ENCODE measurements at places on chromosomes 6 and 20. TPM values are rescaled to one million over a fixed set of nuclear protein-coding genes. Genes with fewer than 3 reads are reported as not detected.

- H3K4me3 ChIP-seq: no peak overlapping the region
- H3K27me3 ChIP-seq: no peaks in the 10 kb centered on the region
- H3K36me3 ChIP-seq: peaks cover 20% of the 10 kb centered on the region
These were observed 56.8 kb upstream of the HINT3 start for GRCh38 chr6:125899726-125900182.

ENPP5 gene
- total RNA-seq: 0.16 TPM

UBE3D gene
- total RNA-seq: 6.5 TPM

EPHA7 gene
- total RNA-seq: not detected

CLIC5 gene
- 2.2 TPM for total RNA-seq
